ENCODE measurements at places on chromosomes 3 and 15.

DNA sequence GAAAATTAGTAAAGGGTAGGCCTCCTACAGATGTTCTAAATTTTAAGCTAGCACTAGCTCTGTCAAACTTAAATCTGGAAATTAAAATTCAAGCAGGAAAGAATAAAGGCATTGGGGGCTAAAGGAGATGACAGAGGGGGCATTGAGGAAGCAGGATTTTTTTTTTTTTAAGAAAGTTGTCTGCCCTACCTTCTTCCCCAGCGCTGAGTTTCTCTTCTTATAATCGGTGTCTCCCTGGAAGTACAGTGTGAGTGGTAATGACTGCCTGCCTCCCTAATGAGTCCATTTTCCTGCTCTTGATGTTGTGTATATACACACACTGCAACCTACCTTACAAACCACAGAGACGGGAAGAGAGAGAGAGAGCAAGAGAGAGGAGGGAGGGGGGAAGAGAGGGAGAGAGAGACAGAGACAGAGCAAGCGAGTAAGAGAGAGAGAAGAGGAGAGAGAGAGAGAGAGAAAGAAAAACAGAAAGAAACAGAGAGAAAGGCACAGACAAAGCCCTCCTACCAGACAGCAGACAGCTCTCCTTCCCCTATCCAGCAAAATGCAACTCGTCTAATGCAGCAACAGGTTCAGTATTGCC is 47.0 kb downstream of the ZBTB20 start:
- DNase-seq = no peak

DNA sequence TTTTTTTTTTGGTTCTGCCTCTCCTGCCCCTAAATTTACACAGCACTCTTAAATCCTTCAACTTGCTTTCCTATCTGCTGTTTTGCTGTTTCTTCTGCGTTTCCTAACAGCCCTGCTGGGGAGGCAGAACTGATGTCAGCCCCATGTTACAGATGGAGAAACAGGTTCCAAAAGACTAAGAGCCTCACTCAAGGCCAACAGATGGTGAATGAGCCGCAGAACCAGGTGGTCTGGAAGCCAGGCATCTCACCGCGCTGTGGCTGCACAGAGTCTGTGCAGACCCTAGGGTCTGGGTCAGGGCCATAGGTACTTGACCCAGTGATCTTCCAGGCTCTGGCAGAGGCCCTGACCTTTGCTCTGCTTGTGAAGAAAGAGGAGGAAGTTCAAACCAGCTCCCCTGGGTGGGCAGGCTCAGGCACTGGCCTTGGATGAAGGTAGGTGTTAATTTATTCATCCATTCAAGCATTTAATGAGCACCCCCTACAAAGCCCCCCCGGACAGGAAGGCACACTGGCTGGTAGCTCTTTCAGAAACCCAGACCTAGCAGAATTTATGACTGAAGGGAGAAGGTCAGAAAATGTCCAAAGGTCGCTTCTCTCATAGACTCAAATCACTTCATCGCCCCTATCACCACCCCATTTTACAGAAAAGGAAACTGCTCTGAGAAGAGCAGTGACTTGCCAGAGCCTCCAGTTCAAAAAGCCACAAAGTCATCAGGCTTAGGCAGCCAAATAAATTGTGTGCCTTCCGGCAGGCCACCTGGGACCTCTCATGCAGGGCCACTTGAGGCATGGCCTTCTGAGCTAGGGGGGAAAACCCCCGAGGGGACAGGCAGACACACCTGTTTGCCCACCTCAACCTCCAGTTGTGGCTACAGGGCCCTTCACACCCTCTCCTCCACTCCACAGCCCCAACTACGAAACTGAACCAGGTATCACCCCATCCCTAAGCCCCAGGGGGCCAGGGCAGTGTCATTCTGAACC is 2.7 kb downstream of the CHDH start:
- no peak for DNase-seq

DNA sequence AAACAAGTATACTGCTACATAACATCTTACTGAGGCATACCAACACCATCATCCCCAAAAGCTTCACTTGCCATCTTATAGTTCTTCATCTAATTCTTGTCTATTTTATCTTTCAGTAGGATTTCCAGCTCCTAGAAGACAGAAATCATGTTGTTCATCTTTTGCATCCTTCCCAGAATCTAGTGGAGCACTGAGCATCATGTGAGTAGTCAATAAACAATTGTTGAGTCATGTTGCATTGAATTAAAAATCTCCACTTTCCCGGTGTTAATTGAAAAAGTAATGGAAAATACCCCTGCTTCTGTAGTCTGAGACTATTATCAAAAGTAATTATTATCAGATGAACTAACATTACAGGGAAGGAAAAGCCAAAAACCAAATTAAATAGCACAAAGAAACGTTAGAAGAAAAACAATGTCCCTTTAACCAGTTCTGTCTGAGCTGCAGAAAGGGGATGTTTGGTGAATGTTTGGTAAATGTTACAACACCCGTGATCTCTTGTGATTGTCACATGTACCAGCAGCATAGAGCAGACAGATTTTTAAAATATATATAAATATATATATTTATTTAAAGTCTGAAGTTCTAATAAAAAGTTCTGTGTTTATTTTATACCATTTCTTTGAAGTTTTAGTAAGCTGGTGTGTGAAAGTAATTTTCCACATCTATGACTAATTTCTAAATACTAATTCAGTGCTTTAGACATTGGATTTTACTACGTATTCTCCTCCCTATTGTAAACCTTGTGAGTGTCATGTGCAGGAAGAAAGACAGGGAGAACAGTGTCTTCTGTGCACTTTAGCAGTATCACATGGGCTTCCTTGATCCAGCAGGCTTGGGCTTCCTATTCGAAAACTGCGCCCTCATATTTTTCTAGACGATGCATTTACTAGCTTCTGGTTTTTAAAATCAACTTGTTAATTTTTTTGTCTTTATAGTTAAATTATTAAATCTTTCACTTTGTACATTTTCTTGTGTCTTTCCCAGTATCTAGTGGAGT is 85.6 kb downstream of the RAP2B start:
- no peak for DNase-seq

DNA sequence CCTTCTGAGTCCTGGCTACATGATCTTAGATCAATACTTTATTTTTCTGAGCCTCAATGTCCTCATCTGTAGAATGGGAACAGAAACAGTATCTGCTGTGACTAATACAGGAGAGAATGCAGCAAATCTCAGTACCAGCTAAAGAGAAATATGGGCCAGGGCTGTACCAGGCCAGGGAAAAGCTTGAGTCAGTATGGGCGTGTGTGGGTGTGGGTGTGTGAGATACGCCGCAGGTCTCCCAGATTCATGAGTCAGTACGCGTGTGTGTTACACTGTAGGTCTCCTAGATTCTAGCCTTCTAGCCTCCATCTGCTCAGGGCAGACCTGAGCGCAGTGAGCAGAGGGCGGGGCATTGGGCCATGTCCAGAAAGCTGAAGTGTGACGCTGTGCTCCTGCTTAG is 15.2 kb downstream of the GNAI2 start:
- no peak for DNase-seq

DNA sequence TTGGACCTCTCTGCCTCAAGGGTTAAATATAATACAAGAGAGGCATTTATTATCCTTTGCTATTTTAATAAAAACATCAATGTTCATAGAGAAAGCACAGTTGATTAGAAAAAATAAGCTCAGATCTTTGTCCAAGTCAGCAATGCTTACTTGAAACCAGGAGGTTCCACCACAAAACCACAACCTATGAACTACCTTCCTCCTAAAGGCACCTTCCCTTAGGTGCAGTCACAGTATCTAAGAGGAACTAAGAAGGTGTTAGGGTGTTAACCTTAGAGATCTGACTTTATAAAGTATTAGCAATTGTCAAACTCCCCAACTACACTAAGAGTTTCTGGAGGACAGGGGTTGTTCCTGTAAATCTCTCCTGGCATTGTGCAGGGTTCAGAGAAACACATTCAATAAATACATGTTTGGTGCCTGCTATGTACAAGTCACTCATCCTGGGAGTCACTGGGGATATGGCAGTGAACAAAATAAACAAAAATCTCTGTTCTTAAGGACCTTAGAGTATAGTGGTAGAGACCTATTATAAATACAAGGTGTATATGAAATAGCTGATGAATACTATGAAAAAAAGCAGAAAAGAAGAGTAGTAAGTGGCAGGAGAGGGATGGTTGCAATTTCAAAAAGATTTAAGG is 208.6 kb downstream of the NFKBIZ start:
- no peak for DNase-seq

GRCh38 chr3:19250959-19251610 is 102.8 kb downstream of the KCNH8 start:
- no peak for DNase-seq
